CD8-positive, alpha-beta memory T cell (primary cell): ENCODE measurements at places on chromosomes 16 and 17. TPM values are rescaled to one million over a fixed set of nuclear protein-coding genes. Genes with fewer than 3 reads are reported as not detected.

The GPS2 gene
- 81.1 TPM for total RNA-seq

The CCL3 gene
- total RNA-seq: 1,154 TPM

The EPOP gene
- 47.0 TPM for total RNA-seq

The CACNB1 gene
- 12.3 TPM for total RNA-seq

The MYH13 gene
- total RNA-seq: not detected

GRCh38 chr17:42517516-42517915, 18.5 kb upstream of the NAGLU start:
- peak; percentile 76 for DNase-seq
- peaks cover 4% of the 10 kb centered on the region for H3K4me1 ChIP-seq
- no peak overlapping the region for H3K4me3 ChIP-seq
- H3K27me3 ChIP-seq: no peaks in the 10 kb centered on the region

DNA sequence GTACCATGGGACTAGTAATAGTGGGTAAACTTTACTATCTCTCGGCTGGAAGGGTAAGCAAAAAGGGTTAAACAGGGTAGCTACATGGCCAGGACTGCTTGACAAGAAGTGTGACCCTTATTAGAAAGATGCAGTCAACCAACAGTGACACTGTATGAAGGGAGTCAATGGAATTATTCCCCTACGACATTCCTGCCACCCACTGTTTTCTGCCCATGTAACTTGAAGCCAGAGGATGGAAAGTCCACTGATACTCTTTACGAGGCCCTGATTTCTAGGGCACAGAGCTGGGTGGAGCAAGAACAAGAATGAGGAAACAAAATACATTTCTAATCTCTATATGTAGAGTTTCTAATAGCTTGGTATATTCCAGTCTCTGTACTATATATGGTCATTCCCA, 1102.5 kb downstream of the CDH11 start:
- no peaks in the 10 kb centered on the region for H3K27me3 ChIP-seq
- no peaks in the 10 kb centered on the region for H3K4me1 ChIP-seq
- H3K4me3 ChIP-seq: no peak overlapping the region
- no peaks in the 10 kb centered on the region for H3K36me3 ChIP-seq
- no peak overlapping the region for H3K27ac ChIP-seq

GRCh38 chr17:58527306-58527705, 12.9 kb upstream of the MTMR4 start:
- H3K4me3 ChIP-seq: no peak overlapping the region
- H3K4me1 ChIP-seq: peaks cover 3% of the 10 kb centered on the region
- DNase-seq: no peak
- peaks cover 3% of the 10 kb centered on the region for H3K27me3 ChIP-seq
- H3K36me3 ChIP-seq: no peaks in the 10 kb centered on the region

- H3K27me3 ChIP-seq: peaks cover 10% of the 10 kb centered on the region
- no peaks in the 10 kb centered on the region for H3K36me3 ChIP-seq
- no peaks in the 10 kb centered on the region for H3K4me1 ChIP-seq
Measured at GRCh38 chr16:86882586-86883280, 304.4 kb downstream of the FOXL1 start.

DNA sequence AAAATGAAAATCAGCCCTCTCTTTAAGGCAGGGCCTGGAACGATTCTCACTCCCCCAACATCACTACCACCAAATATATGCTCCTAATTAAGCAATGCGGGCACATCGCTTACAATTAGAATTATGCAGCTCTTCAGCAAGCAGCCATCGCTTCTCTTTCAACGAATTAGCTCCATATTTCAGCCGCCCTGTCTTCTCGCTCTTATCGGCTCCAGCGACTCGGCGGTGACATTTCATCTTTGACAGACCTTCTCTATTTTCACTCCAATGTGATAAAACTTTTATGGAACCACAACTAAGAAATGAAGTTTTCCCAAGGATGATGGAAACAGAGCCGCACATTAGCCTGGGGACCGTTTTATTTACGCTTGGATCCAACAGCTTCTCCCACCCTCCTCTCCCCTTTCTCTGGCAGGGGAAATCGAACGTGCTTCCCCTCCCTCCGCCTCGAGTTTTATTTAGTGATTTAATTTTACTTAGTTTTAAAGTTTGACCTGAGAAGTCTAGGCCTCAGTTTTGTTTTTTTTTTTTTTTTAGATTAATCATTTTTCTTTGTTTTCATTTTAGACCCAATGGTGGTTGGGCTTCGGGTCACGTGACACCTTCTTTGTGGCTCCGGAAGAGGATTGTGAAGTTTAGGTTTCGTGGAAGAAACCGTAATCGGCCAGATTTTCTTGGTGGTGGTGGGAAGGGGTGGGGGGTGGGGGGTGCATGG, 3.1 kb upstream of the HOXB2 start:
- DNase-seq: no peak
- no peaks in the 10 kb centered on the region for H3K36me3 ChIP-seq
- H3K4me3 ChIP-seq: peak overlapping the region; percentile 29
- peaks cover under 1% of the 10 kb centered on the region for H3K27me3 ChIP-seq

DNA sequence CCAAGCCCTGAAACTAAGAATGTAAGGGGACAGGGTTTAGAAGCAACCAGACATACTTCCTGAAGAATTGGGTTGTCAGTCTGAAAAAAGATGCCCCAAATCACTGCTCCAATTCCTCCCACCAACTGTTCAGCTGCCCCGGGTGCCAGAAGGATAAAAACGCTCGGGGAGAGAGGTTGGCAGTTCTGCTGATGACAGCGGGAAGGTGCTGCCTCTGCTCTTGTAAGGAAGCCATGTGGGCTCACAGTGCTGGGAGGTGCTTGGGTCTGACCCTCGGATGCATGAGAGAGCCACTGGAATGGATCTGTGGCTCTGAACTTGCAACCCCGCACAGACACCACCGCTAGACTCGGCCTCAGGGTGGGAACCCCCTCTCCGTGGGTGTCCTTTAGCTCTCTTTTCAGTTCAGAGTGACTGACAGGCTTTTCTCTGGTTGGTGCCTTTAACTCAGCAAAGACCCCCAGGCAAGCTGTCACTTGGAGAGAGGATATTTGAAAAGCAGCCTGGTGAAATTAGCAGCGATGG, 364.8 kb upstream of the RBFOX1 start:
- no peaks in the 10 kb centered on the region for H3K4me1 ChIP-seq
- H3K36me3 ChIP-seq: no peaks in the 10 kb centered on the region
- no peak overlapping the region for H3K4me3 ChIP-seq
- no peaks in the 10 kb centered on the region for H3K27me3 ChIP-seq

DNA sequence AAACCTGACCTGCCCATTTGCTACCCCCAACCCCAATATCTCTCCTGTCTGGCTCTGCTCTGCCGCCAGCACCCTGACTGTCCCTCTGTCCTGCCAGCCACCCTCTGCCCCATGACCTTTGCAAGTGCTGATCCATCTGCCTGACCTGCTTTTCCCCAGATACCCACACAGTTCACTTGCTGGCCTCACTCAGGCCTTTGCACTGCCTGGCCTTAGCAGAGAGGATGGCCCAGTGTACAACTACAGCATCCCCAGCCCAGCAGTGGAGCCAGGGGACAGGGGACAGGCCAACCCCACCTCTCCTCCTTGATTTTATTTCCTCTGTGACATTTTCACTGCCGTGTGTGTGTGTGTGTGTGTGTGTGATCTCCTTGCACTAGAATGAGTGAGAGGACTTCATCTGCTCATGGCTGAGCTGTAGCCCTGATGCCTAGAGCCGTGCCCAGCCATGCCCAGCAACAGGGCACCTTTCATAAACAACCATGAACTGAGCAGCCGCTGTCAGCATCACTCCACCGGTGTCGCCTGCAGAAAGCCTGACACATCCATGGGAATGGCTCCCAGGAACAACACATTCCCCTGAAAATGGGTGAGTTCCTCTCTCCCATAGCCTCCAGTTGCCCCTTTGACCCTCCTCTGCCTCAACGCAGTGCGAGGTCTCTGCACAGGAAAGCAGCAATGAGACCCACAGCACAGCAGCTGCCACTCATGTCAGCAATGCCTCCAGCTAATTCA, 36.0 kb upstream of the RBFOX3 start:
- no peaks in the 10 kb centered on the region for H3K4me1 ChIP-seq
- H3K36me3 ChIP-seq: no peaks in the 10 kb centered on the region
- no peak for DNase-seq
- H3K27ac ChIP-seq: no peak overlapping the region

DNA sequence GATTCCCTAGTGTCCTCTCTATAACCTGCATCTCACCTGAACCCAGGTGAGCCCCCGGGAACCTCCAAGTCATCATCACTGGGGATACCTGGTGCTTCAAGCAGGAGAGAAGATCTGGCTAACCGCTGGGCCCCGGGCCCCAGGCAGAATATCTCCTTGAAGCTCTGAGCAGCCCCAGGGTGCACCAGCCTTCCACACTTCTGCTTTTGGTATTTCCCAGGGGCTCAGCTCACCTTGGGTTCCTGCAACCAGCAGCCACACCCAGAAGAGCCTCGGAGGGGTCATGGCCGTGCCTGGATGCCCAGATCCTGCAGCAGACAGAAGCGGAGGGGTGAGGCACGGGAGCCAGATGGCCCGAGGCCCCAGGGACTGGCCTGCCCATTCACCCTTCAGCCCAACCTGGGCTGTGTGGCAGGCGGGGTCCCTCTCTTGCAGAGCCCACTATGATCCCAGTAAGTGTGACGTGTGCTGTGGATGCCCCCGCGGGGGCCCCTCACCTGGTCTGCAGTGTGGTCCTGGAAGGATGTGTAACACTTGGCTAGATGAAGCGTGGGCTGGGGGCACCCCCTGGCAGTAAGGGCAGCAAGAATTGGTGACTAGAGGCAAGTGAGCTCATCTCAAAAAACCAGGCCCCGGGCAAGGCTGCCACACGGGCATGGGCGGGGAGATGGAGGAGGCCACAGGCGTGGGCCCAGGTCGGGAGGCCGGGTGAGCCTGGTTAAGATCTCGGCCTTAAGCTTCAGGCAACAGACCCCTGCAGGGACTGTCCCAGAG, 2.6 kb downstream of the LGALS3BP start:
- no peaks in the 10 kb centered on the region for H3K36me3 ChIP-seq
- no peak for DNase-seq
- no peak overlapping the region for H3K4me3 ChIP-seq
- H3K4me1 ChIP-seq: peaks cover 3% of the 10 kb centered on the region
- no peak overlapping the region for H3K27ac ChIP-seq

GRCh38 chr17:49198211-49198610, 12.2 kb downstream of the GNGT2 start:
- H3K4me1 ChIP-seq: no peaks in the 10 kb centered on the region
- H3K36me3 ChIP-seq: no peaks in the 10 kb centered on the region
- no peaks in the 10 kb centered on the region for H3K27me3 ChIP-seq

DNA sequence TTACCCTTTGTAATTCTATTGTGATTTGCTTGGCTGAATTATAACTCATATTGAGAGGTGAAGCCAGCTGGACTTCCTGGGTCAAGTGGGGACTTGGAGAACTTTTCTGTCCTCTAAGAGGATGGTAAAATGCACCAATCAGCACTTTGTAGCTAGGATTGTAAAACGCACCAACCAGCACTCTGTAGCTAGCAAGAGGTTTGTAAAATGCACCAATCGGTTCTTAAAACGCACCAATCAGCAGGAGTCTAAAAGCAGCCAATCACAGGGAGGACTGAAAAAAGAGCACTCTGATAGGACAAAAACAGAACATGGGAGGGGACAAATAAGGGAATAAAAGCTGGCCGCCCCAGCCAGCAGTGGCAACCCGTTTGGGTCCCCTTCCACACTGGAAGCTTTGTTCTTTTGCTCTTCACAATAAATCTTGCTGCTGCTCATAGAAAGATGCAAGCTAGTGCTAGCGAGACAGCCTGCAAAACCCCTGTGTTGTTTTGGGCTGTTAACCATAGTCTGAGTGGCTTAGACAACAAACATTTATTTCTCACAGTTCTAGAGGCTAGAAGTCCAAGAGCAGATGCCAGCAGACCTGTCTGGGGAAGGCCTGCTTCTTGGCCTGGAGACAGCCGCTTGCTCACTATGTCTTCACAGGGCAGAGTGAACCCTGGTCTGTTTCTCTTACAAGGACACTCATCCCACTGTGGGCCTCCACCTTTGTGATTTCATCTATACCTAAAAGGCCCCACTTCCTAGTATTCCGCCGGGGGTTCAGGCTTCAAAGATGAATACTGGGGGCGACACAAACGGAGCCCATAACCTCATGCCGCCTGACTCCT, 39.0 kb upstream of the CRISPLD2 start:
- DNase-seq: no peak
- no peak overlapping the region for H3K27ac ChIP-seq
- peaks cover 15% of the 10 kb centered on the region for H3K36me3 ChIP-seq
- H3K27me3 ChIP-seq: no peaks in the 10 kb centered on the region

DNA sequence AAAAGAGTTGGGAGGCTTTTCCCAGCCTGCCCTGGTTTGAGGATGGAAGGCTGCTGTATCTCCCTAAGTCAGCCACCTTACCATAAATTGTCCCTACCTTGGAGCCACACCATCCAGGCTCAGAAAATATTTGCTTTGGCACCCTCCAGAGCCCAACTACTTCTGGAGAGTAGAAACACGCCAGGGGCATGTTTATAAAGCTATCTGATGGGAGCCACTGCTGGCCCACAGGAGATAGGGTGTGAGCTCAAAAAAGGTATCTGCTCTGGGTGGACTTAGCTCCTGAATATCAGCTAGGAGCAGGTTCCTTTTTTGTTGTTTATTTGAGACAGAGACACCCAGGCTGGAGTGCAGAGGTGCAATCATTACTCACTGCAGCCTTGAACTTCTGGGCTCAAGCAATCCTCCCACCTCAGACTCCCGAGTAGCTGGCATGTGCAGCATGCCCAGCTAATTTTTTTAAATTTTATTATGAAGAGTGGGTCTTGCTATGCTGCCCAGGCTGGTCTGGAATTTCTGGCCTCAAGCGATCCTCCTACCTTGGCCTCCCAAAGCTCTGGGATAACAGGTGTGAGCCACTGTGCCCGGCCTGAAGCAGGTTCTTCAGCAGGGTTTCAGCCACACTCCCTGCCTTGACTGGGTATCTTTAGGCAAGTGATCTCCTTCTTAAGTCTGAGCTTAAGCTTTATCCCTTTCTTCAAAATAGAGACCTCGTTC, 147.1 kb downstream of the SALL1 start:
- H3K27ac ChIP-seq: no peak overlapping the region
- no peaks in the 10 kb centered on the region for H3K36me3 ChIP-seq
- no peak for DNase-seq
- H3K4me1 ChIP-seq: no peaks in the 10 kb centered on the region
- no peak overlapping the region for H3K4me3 ChIP-seq

- DNase-seq: no peak
- H3K27me3 ChIP-seq: no peaks in the 10 kb centered on the region
- H3K27ac ChIP-seq: no peak overlapping the region
- no peaks in the 10 kb centered on the region for H3K36me3 ChIP-seq
- no peak overlapping the region for H3K4me3 ChIP-seq
- H3K4me1 ChIP-seq: no peaks in the 10 kb centered on the region
Measured at GRCh38 chr17:72600934-72601333, 480.1 kb downstream of the SOX9 start.

GRCh38 chr17:21029036-21029435, 13.8 kb downstream of the USP22 start:
- H3K27me3 ChIP-seq: no peaks in the 10 kb centered on the region
- peaks cover 12% of the 10 kb centered on the region for H3K36me3 ChIP-seq
- H3K27ac ChIP-seq: no peak overlapping the region
- DNase-seq: no peak

- H3K36me3 ChIP-seq: no peaks in the 10 kb centered on the region
- DNase-seq: no peak
- no peak overlapping the region for H3K27ac ChIP-seq
- H3K27me3 ChIP-seq: no peaks in the 10 kb centered on the region
- H3K4me1 ChIP-seq: no peaks in the 10 kb centered on the region
Measured at GRCh38 chr17:66885417-66885816, 50.5 kb downstream of the CACNG5 start.
